NCI-H82 (cell line): ENCODE measurements at places on chromosomes 1 and 21.

DNA sequence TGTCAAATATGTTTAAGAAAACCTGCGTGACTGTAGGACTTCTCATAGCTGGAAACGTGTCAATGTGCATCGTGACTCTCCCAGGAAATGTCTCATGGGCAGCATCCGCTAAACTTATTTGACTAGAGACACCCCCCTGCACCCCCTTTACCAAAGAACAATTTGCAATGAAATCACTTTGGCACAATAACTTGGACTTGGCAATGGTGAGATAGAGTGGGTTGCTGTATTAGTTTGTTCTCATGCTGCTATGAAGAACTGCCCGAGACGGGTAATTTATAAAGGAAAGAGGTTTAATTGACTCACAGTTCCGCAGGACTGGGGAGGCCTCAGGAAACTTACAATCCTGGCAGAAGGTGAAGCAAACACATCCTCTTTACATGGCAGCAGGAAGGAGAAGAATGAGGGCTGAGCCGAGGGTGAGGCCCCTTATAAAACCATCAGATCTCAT is 13.8 kb downstream of the CLDN14 start:
- no peak for DNase-seq

DNA sequence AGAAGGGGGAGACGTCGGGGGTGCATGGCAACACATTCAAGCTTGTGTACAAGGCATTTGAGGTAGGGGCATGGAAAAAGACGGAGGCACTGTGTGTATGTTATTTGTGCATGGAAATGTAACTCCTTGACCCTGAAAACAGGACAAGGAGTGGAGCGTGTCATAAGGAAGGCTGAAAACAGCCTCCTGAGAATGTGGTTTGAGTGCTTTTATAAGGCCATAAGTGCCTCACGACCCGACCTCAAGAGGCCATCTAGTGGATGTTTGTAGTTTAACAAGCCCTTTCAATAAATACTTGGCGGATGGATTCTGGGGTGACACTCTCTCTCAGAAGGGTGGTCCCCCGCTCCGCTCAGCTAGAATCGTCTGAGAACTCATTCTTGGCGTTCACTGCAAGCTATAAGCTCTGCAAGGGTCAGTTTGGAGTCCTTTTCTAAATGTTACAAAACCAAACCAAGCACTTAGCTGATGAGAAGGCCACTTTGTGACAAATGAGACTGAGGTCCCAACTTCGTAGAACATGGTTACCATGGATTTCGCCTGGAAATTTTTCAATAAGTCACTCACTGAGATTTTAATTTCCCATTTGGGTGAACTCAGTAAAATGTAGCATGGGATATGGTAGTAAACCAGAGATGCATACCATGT is 38.8 kb upstream of the CLCA4 start:
- peak; percentile 67 for DNase-seq

DNA sequence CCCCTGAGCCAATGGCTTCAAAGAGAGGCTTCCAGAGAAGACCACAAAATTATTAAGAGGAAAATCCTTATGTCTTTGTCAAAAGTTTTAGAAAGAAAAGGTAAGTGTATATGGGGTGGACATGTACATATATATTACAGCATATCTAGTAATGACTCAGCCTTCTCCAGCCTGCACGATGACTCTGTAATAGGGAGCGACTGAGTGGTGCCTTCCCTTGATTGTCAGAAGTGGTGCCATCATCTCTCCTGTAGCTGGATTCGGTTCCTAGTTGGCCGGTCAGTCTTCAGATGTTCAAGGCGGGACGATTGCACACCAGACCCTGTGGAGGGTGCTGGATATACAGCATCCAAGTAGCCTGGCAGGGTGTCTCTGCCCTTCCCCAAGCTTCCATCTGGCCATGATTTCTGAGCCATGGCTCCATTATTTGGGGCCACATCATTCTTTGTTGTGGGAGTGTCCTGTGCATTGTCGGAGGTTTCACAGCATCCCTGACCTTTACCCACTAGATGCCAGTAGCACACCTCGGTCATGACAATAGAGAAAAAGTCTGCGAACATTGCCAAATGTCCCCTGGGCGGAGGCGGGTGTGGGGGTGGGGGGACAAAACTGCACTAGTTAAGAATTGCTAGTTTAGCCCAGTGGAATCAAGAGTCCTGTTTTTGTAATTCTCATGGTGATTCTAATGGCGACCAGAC is 206.2 kb upstream of the KAZN start:
- DNase-seq: no peak

DNA sequence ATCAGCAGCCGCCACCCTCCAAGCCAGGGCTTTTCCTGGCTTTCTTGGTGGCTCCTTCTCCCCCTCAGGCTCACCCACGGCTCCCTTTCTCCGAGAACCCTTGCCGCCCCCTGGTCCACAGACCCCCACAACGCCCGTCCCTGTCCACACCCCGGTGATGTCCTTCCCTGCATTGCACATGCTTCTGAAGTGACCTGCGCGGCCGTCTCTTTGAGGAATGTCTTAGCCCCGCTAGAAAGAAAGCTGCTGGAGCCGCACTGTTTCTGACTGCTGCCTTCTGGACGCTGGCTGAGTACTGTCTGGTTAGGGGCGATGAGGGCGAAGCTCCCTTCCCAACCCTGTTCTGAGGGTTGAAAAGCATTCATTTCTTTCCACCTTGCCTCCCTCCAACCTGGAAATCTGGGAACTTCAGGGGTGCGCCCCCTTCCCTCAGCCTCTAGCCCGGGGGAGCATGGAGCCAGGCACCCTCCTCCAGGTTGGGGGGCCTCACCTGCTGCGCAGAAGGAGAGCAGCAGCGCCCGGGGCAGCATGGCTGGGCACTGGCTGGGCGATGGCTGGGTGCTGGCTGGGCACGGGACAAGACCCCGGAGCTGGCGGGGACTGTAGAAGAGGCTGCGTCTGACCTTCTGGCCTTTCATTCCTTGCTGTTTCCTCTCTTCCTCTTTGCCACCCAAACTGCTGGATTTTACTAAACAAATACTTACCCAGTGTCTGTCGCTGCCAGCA is at the start of gene CLEC20A:
CLEC20A (minus strand) TSS at position 555 of the 726 bp plus-strand sequence; CDS start at position 530, 25 bp downstream.
- DNase-seq: no peak

DNA sequence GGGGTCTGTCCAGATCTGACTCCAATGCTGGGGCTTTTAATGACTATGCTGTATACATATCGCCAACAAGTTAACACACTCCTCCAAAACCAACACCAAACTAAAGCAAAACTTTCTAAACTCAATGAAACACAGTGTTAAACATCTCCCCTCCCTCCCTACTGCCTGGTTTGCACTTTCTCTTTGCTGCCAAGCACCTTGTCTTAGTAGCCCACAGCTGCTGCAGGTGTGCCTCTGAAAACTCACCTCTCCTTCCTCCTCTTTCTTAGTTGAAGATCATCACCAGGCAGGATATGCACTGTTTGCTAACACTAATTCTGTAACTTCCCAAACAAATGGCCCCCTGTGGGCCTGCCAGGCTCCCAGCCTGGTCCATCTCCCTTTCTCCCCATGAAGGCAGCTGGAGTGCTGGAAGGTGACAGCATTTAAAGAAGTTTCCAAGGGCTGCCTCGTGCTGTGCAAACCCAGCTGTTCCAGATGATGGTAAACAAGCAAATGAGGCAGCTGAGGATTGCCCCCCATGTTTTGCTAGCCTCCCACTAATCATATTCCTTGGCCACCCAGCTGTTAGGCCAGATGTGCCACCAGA is 213.7 kb downstream of the ASTN1 start:
- DNase-seq: peak; percentile 53

DNA sequence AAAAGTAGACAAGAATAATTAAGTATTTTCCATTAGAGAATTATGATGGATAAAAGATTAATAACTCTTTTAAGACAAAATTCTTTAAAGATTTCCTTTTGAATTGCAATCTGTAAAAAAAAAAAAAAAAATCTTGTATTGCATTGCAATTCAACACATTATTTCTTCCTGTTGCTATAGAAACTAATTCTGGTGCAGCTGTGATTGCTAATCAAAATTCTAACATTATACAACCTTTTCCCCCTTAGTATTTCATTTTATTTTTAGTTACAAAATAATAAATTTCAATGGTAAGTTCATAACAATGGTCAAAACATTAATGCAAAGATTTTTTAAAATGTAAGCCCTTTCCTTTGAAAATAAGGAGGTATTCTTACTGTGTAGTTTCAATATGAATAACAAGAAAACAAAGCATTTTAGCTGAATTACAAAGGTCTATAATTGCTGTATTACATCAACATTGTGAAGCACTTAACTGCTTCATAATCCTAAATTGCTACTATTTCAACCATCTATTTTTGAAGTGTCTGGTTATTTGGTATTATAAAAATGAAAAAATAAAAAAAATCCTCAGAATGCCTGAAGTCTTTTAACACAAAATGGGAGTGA is 135.0 kb downstream of the SYT14 start:
- DNase-seq: no peak

DNA sequence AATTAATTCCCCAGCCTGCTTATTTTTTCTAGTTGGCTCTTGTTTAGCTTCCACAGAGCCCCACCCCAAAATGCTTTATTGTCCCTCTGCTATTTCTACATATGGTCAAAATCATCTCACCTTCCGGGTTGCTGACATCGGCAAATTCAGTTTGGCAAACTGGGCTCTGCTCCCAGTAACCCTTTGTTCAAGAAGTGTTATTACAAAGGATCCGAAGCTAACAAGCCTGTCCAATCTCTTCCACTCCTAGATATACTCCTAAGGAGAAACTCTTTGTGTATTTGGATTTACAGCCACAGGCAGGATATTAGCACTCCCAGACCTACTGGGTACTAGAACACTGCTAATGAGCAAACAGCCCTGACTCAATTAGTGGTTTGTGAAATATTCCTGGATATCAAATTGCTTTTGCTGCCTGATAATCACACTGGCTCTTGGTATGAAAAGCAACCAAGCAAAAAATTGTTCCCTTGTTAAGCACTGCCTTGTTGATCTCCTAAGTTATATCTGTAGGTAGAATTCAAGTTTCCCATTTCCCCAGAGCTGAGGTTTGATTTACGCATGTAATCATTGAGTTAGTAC is 4.0 kb downstream of the JUN start:
- DNase-seq: peak; percentile 54
